ENCODE measurements at places on chromosomes 2 and 18.
A peak's percentile ranks its signal among the peaks of the same experiment; 100 is the strongest.

- no peak for DNase-seq
- no peak overlapping the region for H3K4me3 ChIP-seq
- no peaks in the 10 kb centered on the region for H3K4me1 ChIP-seq
- no peaks in the 10 kb centered on the region for H3K36me3 ChIP-seq
- no peak overlapping the region for H3K27ac ChIP-seq
Observed at GRCh38 chr18:44502790-44503189, 177.9 kb upstream of the SETBP1 start.

- H3K4me3 ChIP-seq = peak overlapping the region; percentile 71
- H3K36me3 ChIP-seq = no peaks in the 10 kb centered on the region
- DNase-seq = no peak
- H3K27me3 ChIP-seq = no peaks in the 10 kb centered on the region
- peaks cover 30% of the 10 kb centered on the region for H3K4me1 ChIP-seq
Observed at GRCh38 chr2:42792087-42792582, 248 bp downstream of the HAAO start.

DNA sequence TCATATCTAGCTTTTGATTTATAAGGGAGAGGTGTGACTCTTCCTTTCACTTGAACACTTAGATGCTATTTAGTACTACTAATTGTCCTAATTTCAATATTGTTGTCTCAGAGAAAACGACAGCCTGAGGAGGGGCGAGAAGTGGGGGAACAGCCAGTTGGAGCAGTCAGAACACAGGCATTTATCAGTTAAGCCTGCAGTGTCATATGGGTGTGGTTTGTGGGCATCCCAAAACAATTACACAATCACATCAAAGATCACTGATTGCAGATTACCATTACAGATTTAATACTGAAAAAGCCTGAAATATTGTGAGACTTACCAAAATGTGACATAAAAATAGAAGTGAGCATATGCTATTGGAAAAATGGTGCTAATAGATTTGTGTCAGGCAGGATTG, 15.8 kb downstream of the TMEM131 start:
- H3K27me3 ChIP-seq = no peaks in the 10 kb centered on the region
- no peak for DNase-seq
- no peak overlapping the region for H3K27ac ChIP-seq
- no peaks in the 10 kb centered on the region for H3K36me3 ChIP-seq
- no peaks in the 10 kb centered on the region for H3K4me1 ChIP-seq

DNA sequence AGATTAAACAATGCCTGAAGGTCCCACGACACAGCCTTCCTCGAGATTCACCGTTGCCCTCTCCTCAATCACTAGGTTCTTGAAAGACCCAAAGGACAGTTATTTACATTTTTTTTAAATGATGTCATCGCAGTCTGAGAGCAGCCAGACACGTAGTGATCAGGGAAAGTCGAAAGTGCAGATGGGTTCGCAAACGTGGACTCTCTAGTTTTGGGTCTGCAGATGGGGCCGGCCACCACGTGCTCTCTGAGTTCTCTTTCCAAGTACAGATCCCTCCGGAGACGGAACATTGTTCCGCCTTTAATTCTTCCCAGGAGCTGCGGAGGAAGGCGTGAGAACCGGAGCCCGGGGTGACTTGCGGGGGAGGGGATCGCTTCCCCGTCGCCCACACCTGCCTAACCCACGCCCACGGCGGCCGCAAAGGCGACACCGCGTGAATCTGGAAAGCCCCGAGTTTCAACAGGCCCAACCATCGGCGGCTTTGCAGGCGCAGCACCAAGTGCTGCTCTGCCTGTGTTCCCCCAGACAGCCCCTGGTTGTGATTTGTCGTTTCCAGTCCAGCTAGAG, 54.3 kb downstream of the PKDCC start:
- no peak for DNase-seq
- no peaks in the 10 kb centered on the region for H3K27me3 ChIP-seq
- H3K36me3 ChIP-seq = no peaks in the 10 kb centered on the region

DNA sequence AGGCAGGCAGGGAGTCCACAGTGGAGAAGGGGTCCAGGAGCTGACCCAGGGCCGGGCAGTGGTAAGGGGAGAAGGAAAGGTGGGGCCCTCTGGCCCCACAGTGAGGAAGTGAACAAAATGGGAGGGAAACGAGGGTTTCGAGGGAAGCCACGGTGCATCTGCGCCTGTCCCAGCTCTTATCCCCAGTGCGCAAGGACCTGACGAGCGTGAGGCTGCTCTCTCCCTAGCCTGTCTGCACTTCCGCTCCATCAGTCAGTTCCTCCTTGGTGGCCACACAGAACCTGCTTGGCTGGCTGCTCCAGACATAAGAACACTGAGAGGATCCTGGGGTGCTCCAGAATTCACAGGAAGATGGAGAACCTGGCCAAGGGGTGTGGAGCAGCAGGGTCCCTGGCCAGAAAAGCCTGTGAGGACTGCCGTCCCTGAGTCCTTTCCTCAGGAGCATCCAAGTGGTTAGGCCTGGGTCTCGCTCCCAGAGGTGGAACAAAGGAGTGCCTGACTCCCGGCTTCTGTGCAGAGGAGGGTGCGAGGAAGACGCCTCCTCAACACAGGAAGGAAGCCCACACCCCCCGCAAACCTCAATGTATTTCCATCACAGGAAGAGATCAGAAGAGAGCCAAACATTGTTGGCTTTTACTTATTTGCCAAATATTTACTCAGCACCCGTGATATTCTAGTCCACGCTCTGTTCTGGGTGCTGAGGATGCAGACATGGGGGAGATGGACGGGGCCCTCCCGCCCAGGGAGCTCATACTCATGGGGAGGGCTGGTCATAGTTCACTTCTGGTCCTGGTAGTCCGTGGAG, 43.7 kb upstream of the SEMA4C start:
- H3K4me3 ChIP-seq = no peak overlapping the region
- no peak overlapping the region for H3K27ac ChIP-seq
- no peaks in the 10 kb centered on the region for H3K4me1 ChIP-seq
- no peak for DNase-seq
- H3K27me3 ChIP-seq = no peaks in the 10 kb centered on the region

- no peaks in the 10 kb centered on the region for H3K36me3 ChIP-seq
- DNase-seq = no peak
- no peaks in the 10 kb centered on the region for H3K4me1 ChIP-seq
- no peak overlapping the region for H3K27ac ChIP-seq
- no peaks in the 10 kb centered on the region for H3K27me3 ChIP-seq
- H3K4me3 ChIP-seq = no peak overlapping the region
Observed at GRCh38 chr2:63300835-63301234, 250.2 kb downstream of the OTX1 start.

GRCh38 chr2:7011356-7012083, 94.3 kb downstream of the RNF144A start:
- no peak overlapping the region for H3K4me3 ChIP-seq
- H3K27me3 ChIP-seq = no peaks in the 10 kb centered on the region
- no peaks in the 10 kb centered on the region for H3K4me1 ChIP-seq
- no peaks in the 10 kb centered on the region for H3K36me3 ChIP-seq
- no peak for DNase-seq

DNA sequence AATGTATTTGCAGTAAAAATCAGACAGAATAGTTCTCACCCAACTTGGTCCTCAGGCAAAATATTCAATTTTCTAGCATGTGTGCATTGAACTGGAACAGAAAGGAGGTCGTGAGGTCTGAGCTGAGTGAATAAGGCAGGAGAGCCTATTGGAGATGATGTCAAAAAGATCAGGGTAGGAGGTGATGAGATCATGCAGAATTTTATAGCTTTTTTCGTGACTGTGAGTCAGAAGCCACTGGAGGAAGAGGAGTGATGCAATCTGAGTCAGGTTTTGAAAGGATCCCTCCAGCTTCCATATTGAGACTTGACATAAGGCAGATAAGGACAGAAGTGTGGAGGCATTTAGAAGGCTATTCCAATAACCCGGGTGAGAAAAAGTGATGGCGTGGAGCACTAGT, 299.5 kb upstream of the SOX11 start:
- no peaks in the 10 kb centered on the region for H3K36me3 ChIP-seq
- no peak overlapping the region for H3K27ac ChIP-seq
- no peaks in the 10 kb centered on the region for H3K27me3 ChIP-seq
- no peak overlapping the region for H3K4me3 ChIP-seq
- no peak for DNase-seq

DNA sequence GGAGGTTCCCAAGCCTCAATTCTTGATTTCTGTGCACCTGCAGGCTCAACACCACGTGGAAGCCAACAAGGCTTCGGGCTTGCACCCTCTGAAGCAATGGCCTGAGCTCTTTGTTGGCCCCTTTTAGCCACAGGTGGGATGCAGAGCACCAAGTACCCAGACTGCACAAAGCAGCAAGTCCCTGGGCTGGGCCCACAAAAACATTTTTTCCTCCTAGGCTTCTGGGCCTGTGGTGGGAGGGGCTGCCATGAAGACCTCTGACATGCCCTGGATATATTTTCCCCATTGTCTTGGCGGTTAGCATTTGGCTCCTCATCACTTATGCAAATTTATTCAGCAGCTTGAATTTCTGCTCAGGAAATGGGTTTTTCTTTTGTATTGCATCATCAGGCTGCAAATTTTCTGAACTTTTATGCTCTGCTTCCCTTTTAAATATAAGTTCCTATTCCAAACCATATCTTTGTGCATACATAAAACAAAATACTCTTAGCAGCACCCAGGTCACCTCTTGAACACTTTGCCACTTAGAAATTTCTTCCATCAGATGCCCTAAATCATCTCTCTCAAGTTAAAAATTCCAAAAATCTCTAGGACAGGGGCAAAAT, 9.0 kb upstream of the MATN3 start:
- H3K4me1 ChIP-seq = no peaks in the 10 kb centered on the region
- no peaks in the 10 kb centered on the region for H3K36me3 ChIP-seq
- no peaks in the 10 kb centered on the region for H3K27me3 ChIP-seq

GRCh38 chr2:46555646-46556234, 76.4 kb downstream of the TMEM247 start:
- H3K27me3 ChIP-seq = no peaks in the 10 kb centered on the region
- no peak overlapping the region for H3K4me3 ChIP-seq
- no peak overlapping the region for H3K27ac ChIP-seq
- H3K4me1 ChIP-seq = peaks cover 13% of the 10 kb centered on the region

DNA sequence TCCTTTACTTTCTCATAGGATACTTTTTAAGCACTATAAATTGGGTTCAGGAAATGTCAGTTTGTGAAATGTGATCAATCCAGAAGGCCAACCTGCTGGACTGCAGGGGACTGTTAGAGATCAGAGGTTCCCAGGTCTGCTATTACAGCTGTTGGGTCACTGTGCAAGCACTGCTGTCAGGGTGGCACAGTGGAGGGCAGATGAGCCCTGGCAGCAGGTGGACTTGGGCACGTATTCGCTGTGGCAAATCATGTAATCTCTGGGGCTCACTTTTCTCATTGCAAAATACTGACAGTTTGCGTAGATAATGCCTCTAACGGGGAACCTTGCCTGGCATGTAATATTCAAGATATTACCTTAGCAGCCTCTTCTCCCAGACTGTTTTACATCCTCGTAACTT, 18.1 kb downstream of the RAB31 start:
- H3K27me3 ChIP-seq = no peaks in the 10 kb centered on the region
- no peak for DNase-seq
- H3K4me1 ChIP-seq = no peaks in the 10 kb centered on the region

DNA sequence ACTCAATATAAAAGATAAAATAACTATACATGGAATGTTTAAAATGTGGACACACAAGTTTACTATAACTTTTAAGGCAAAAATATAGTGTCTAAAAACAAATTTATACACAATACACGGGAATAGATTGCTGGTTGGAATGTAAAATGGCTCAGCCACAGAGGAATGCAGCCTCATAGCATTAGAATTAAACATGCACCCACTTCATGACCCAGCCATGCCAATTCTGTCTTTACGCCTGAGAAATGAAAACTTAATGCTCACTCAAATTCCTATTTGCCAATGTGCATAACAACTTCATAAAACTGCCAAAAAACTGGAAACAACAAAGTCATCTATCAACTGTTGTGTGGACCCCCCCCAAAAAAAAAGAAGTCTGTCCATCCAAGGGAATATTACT, 1006.6 kb upstream of the POU3F3 start:
- no peaks in the 10 kb centered on the region for H3K27me3 ChIP-seq
- no peak overlapping the region for H3K4me3 ChIP-seq
- DNase-seq = no peak
- H3K27ac ChIP-seq = no peak overlapping the region
- no peaks in the 10 kb centered on the region for H3K4me1 ChIP-seq

- no peak overlapping the region for H3K27ac ChIP-seq
- no peaks in the 10 kb centered on the region for H3K36me3 ChIP-seq
- H3K4me3 ChIP-seq = no peak overlapping the region
Observed at GRCh38 chr2:101130081-101130480, 21.1 kb downstream of the TBC1D8 start.

DNA sequence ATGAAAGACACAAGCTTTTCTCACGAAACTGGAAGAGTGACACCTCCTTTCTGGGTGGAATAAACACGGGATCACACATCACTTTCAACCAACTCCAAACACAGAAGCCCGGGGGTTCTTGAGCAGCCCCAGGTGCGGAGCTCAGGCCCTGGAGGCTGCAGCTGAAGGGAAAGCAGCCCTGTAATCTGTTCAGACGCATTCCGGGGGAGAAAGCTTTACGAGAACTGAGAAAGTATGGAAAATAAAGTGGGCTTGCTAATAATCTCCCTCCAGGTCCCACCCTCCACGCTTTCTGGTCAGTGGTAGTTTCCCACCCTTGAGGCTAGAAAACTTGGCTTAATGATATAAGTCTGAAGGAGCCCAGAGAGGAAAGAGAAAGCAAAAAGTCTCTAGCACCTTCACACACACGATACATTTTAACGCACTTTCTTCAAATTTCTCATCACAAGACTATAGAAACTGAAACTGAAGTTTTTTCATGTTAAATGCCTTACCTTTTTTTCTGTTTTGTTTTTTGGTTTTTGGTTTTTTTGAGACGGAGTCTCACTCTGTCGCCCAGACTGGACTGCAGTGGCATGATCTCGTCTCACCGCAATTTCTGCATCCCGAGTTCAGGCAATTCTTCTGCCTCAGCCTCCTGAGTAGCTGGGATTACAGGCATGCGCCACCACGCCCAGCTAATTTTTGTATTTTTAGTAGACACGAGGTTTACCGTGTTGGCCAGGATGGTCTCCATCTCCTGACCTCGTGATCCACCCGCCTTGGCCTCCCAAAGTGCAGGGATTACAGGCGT, 141.3 kb downstream of the AFF3 start:
- H3K27ac ChIP-seq = no peak overlapping the region
- H3K4me1 ChIP-seq = no peaks in the 10 kb centered on the region
- no peak for DNase-seq
- no peaks in the 10 kb centered on the region for H3K27me3 ChIP-seq
- no peaks in the 10 kb centered on the region for H3K36me3 ChIP-seq

GRCh38 chr2:173969886-173970285, 4.7 kb upstream of the SP3 start:
- H3K4me1 ChIP-seq = no peaks in the 10 kb centered on the region
- no peaks in the 10 kb centered on the region for H3K27me3 ChIP-seq
- no peak for DNase-seq
- no peak overlapping the region for H3K4me3 ChIP-seq
- H3K36me3 ChIP-seq = no peaks in the 10 kb centered on the region
- H3K27ac ChIP-seq = no peak overlapping the region

GRCh38 chr2:28580078-28580477, 84.2 kb downstream of the PLB1 start:
- H3K27me3 ChIP-seq = no peaks in the 10 kb centered on the region
- peaks cover 4% of the 10 kb centered on the region for H3K4me1 ChIP-seq
- no peak overlapping the region for H3K4me3 ChIP-seq
- no peak for DNase-seq
- H3K36me3 ChIP-seq = no peaks in the 10 kb centered on the region

GRCh38 chr2:64462940-64463700, 9.2 kb downstream of the LGALSL start:
- H3K4me3 ChIP-seq = no peak overlapping the region
- H3K4me1 ChIP-seq = no peaks in the 10 kb centered on the region
- no peak for DNase-seq
- H3K27me3 ChIP-seq = no peaks in the 10 kb centered on the region
- no peak overlapping the region for H3K27ac ChIP-seq

GRCh38 chr2:213232649-213233437, 51.4 kb upstream of the SPAG16 start:
- H3K4me3 ChIP-seq = no peak overlapping the region
- no peaks in the 10 kb centered on the region for H3K36me3 ChIP-seq
- H3K27ac ChIP-seq = no peak overlapping the region
